ENCODE measurements at places on chromosomes 6 and 20.

GRCh38 chr6:20839630-20840029 is 305.4 kb downstream of the CDKAL1 start:
- DNase-seq: no peak

DNA sequence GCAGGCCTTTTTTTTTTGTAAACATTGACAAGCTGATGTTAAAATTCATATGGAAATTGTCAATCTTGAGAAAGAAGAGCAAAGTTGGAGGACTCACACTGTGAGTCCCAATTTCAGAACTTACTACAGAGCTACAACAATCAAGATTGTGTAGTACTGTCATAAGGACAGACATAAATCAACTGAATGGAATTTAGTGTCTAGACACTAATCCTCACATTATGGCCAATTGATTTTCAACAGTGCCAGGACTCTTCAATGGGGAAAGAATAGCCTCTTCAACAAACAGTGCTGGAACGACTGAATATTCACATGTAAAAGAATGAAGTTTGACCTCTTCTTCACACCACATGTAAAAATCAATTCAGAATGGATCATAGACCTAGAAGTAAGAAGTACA is 60.8 kb downstream of the TGM2 start:
- no peak for DNase-seq

GRCh38 chr6:25341203-25341552 is 62.0 kb downstream of the CARMIL1 start:
- no peak for DNase-seq

GRCh38 chr6:37481711-37482605 is 17.7 kb downstream of the CCDC167 start:
- DNase-seq: no peak

DNA sequence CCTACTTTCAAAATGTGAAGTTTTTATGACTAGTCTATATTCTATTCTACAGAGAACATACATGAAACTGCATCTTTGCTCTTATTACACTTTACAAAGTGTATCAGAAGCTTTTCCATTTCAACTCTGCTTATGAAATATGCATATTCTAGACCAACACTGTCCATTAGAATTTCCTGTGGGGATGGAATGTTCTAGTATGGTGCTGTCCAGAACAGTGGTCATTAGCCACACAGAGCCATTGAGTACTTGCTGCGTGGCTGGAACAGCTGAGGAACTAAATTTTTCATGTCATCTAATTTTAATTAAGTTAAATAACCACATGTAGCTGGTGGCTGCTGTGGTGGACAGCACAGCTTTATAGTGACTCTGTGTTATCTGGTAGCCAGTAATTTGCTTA is 105.9 kb upstream of the PDE10A start:
- no peak for DNase-seq

- DNase-seq: no peak
These were observed 36.3 kb downstream of the ZNF133 start for GRCh38 chr20:18324596-18325089.

- no peak for DNase-seq
These were observed 55.8 kb upstream of the IYD start for GRCh38 chr6:150312844-150313584.

- DNase-seq: no peak
These were observed 119.6 kb downstream of the KIF13A start for GRCh38 chr6:17867880-17868279.

DNA sequence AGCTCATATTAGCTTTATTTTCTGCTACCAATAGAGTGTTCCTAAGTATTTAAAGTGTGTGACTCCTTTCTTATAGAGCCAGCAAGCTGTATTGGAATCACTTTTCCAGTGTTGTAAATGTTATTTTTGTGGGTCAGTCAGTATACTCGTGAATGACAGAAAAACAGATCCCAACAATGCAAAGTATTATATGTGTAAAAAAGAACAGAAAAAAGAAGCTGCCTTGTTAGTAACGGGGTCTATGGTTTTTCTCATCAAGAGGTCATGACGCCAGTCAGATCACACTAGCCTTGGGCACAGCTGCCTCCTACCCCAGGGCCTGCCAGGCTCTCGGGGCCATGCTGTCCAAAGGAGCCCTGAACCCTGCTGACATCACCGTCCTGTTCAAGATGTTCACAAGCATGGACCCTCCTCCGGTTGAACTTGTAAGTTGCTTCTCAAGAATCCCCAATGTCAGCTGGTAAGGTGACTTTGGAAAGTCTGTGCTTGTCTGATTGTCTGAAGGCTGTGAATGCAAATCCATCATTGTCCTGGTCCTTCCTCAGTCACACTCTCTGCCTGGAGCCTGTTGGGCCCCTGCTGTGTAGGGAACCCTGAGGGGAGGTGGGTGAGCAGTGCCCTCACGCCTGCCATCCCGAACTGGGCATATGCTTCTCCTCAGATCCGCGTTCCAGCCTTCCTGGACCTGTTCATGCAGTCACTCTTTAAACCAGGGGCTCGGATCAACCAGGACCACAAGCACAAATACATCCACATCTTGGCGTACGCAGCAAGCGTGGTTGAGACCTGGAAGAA is 9.8 kb downstream of the NELFCD start:
- no peak for DNase-seq

GRCh38 chr6:12598919-12599318 is 117.6 kb upstream of the PHACTR1 start:
- DNase-seq: no peak

- DNase-seq: no peak
These were observed 160.9 kb downstream of the QRSL1 start for GRCh38 chr6:106790149-106790770.

DNA sequence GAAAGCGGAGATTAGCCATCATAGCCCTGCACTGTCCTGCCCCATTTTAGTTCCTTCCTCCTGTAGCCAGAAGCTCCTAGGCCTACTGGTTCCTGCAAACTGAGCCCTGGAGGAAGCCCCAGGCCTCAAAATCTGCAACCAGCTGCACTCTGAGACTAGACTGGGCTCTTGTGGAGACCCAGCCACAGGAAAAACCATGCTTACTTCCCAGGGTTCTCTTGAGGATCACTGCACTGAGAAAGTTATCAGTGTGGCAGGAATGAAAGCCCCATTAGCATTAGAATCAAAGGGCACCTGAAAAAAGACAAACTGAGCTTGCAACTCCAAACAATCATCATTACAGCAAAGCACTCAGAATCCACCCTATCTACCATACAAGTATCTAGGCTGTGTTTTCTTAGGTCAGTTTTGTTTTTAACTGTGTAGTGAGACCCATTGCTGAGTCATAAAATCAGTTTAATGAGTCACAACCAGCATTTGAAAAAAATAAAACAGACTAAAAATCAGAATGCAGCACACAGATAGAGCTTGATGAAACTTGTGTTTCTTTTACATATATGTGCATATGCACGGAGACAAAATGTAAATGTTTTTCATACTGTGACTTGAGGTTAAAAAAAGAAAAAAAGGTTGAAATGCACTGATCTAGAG is 91.0 kb downstream of the UNC5CL start:
- no peak for DNase-seq

GRCh38 chr6:43253401-43253800 is 10.1 kb downstream of the TTBK1 start:
- DNase-seq: no peak

DNA sequence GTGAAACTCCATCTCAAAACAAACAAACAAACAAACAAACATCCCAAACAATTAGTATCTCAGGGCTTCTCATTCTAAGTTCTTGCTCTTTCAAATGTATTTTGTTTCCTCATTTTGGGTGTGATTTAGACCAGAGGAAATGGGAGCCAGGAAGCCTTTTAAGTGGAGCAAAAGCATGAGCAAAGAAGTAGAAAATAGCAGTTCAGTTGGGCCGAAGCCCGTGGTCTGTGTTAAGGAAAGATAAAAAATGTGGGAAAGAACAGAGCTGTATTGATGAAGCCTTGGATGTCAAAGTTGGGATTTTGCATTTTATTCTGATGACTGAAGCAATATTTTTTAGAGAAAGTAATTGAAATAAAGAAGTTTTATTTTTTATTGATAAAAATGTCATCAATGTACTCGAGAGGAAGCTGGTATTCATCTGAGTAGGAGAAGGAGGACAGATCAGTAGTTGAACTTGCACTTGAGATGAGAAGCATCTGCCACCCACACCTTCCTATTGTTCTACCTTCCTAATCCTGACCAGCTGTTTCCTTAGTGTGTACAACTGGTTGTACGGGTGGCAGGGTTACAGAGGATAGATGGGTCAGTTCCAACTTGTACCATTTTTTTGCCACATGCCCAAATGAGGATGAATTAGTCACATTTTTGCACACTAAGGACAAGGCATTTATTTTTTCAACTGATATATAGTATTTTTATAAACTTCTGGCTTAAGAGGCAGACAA is 56.1 kb downstream of the KIAA0408 start:
- DNase-seq: no peak

All from NCI-H774 (cell line).